Activated naive CD4-positive, alpha-beta T cell treated with anti-CD3 and anti-CD28 coated beads for 36 hours (primary cell): ENCODE measurements at places on chromosomes 5 and 9. TPM values are rescaled to one million over a fixed set of nuclear protein-coding genes. Genes with fewer than 3 reads are reported as not detected.

DNA sequence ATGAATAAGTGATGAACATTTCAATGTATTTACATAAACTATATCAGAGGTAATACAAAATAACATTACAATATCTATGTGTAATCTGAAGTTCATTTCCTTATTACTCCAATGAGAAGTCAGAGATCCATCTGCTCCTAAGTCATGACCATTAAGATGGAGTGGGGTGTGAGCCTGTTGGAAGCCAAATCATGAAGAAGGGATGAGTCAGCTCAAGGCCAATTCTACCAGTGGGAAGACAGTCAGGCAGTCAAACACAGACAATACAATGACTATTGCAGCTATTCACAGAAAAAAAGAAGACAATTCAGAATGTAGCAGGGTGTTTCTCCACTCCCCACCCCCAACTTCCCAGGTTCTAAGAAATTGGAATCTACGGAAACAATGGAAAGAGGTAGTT, 155.0 kb downstream of the NFIB start:
- no peak for DNase-seq

- DNase-seq, result no peak
These were observed 244.6 kb upstream of the ATP10B start for GRCh38 chr5:161096581-161096980.

DNA sequence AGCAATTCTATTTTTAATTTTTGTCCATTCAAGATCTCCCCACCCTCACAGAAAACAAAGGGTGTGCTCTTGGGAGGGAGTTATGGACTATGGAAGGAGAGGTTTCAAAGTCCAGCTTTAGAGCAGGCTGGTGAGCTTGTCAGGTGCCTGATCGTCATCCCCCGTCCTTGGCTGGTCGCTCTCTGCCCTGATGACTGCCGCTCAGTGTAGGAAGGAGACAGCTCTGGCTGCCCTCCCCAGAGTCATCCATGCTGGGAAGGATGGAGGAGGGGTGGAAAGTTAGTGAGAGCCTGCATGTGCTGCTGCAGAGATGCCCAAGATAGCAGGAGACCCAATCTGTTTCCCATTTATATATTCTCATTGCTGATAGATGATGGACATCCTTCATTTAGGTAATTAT, 96.6 kb downstream of the NLN start:
- no peak for DNase-seq

GRCh38 chr5:58775701-58776262, 192.9 kb downstream of the RAB3C start:
- DNase-seq, result no peak

DNA sequence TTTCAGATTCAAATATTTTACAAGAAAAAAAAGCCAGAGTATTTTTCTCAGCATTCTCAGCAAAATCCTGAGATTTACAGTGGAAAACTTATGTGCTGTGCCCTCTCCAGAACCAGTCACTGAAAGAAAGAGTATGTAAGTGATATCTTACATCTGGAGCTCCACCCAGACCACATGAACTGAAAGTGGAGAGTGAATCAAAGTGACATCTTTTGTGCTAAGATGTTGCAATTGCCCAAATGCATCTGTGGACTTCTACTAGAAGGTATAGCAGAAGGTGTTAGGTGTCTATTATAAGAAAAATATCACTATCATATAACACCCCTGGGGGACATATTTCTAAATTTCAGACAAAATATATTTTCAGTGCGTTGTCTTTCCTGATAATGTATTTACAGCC, 49.0 kb upstream of the RIC1 start:
- no peak for DNase-seq

DNA sequence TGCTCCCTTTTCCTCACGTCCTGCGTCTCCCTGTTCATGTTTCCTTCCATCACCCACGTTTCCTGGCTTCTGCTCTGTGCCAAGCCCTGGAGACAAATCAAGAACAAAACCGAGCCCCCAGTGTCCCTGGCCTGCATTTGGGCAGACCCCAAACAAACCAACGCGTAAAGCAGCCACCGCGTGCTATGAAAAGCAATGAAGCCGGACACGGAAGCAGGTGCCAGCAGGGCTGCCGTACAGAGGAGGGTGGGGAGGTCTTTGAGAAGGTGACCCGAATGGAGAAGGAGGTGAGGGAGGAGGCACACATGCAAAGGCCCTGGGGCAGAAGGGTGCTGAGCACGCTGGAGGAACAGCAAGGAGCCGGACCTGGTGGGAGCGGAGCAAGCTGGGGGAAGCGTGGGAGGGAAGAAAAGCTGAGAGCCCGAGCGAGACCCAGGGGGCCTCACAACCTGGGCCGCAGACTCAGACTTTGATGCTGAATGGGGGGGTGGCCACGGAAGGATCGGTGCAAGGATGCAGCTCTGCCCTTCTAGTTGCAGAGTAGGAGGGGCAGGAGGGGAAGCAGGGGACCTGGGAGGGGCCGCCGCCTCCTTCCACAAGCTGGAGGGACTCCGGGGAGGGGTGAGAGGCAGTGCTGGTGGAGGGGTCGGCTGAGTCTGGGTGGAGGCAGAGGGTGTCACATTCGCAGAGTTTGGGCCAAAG, 1.4 kb upstream of the QSOX2 start:
- DNase-seq, result no peak

- DNase-seq, result peak; percentile 60
These were observed 83.5 kb upstream of the MINAR2 start for GRCh38 chr5:129664336-129664937.

DNA sequence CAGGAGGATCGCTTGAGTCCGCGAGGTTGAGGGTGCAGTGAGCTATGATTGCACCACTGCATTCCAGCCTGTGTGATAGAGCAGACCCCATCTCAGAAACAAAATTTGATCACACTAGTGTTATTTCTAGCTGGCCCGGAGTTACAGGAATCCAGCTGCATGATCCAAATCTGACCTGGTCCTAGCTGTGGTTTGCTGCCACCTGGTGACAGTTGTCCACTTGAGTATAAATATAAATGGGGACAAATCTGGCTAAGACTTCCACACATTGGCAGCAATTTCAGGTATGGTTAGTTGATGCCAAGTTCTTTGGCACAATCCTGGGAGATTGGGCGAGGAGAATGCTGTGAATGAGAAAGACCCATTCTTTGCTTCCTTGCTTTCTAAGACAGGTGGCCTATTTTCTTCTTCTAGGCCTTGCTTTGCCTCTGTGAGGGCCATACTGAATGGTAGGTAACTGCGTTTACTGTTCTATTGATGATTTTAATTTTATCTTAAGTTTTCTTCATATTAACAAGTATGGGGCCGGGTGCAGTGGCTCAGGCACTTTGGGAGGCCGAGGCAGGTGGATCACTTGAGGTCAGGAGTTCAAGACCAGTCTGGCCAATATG, 35.4 kb downstream of the UBE2R2 start:
- DNase-seq, result peak; percentile 71

- DNase-seq, result no peak
These were observed 11.6 kb upstream of the CMBL start for GRCh38 chr5:10319202-10319851.

DNA sequence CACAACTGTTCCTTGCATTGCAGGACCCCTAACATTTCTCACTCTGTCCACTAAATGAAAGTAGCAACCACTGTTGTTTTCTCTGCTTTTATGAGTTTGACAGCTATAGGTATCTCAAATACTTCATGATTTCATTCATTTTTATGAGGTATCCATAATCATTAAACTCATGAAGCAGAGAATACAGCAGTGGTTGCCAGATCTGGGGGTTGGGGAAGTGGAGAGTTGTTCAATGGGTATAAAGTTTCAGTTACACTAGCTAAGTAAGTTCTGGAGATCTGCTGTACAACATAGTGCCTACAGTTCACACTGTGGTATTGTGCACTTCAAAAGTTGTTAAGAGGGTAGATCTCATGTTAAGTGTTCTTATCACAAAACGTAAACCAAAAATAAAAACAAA, 23.4 kb upstream of the CAMK4 start:
- DNase-seq, result no peak

DNA sequence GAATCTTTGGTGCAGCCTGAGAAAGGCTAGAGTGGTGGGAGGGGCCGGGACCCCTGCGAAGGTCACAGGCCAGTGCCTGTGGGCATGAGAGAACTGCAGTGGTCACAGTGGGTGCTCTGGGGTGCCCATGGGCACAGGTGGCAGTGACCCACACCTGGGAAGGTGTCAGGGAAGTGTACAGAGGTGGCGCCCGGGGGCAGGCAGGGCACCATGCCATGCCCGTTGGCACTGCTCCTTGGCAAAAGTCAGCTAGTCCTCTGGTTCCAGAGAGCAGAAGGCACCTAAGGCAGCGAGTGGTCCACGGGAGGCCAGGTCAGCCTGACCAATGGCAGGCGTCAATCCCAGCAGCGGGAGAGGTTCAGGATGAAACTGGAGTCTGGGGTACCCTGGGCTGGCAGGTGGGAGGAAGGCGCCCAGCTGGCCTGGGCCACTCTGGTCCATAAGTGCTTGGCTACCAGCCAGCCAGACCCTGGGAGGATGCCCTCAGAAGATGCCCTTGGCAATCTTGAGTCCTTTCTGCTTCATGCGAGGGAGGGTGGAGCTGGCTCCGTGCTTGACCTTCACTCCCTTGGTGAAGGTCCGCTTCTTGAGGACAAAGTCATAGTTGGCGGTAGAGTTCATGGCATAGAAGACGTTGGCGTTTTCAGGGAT, 22.8 kb downstream of the RALGDS start:
- DNase-seq, result no peak

- DNase-seq, result no peak
These were observed 192.4 kb downstream of the ARHGEF28 start for GRCh38 chr5:73818357-73818756.

DNA sequence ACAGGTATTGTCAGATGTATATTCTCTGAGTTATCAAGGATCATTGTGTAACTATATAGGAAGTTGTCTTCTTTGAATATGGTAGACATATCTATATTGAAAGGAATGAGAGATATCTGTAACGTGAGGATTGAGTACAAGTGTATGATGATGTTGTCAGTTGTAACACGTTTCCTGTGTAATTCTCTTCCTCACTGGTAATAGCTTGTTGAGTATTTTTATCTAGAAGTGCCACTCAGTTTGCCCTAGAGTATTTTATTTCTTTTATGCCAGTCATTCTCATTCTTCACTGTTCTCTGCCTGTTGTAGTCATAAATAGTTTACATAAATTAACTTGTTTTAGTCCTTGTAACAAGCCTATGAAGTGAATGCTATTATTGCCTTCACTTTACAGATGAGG, 172.1 kb downstream of the BAAT start:
- no peak for DNase-seq

DNA sequence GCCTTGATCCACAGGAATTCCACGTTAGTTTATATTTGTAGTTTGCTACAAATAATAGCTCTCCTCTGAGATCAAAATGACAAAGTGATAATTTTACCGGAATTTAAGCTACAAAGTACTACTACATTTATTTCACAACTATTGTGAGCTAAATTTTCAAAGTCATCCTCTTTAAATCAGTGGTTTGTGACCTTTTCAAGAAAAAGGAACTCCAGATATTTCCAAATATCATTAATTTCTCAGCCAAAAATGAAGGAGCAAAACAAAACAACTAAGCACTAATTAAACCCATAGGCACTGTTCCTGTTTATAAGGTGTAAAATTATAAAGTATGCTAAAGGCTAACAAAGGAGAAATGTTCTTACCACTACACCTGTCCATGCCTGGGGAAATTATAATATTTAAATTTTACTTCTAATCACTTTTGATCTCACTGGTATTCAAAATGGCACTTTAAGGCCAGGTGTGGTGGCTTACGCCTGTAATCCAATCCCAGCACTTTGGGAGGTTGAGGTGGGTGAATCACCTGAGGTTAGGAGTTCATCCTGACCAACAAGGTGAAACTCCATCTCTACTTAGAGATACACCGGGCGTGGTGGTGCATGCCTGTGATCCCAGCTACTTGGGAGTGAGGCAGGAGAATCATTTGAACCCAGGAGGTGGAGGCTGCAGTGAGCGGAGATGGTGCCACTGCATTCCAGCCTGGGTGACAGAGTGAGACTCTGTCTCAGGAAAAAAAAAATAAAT, 77.5 kb downstream of the CEMIP2 start:
- no peak for DNase-seq

- no peak for DNase-seq
These were observed 474.2 kb downstream of the EFNA5 start for GRCh38 chr5:107196500-107197059.

- DNase-seq, result no peak
These were observed 64.5 kb downstream of the EPB41L4B start for GRCh38 chr9:109256336-109256735.

GRCh38 chr5:77945874-77946273, 169.7 kb upstream of the TBCA start:
- no peak for DNase-seq

DNA sequence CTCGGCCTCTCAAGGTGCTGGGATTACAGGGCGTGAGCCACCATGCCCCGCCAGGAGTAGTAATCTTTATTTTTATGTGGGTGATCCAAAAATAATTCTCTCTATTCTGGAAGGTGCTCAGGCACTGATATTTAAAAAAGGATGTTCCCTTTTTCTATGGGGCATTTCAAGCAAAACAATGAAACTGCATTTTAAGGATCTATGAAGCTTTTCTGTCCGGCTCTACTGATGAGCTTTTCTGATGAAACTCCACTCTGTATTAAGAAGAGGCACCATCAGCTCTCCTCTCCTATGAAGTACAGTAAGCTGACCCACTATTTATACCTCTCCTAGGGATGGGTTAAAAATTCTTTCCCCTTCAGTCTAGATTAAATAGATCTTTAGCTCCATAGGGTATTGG, 7.4 kb downstream of the ADAM19 start:
- DNase-seq, result no peak

GRCh38 chr5:148991566-148991965, 71.3 kb downstream of the SH3TC2 start:
- DNase-seq, result no peak

DNA sequence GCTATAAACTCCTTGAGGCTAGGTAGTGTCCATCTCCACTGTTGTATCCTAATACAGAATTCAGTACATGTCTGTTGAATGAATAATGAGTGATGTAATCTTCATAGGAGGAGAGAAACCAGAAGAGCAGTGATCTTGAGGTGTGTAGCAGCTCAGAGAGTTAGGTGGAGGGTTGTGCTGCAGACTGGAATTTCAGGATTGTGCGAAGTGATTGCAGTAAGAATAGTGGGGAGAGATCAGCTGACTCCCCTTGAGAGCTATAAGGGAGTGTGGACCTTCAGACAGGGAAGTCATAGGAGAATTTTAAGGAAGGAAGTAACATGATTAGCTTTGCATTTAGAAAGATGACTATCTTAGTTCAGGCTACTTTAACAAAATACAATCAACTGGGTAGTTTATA, 4.4 kb downstream of the SNX24 start:
- no peak for DNase-seq

- DNase-seq, result no peak
These were observed 76.1 kb downstream of the HMHB1 start for GRCh38 chr5:143887903-143888665.

PTPN3 gene
- total RNA-seq, result 0.27 TPM

TMEM174 gene
- not detected for total RNA-seq

LAMC3 gene
- total RNA-seq, result 0.98 TPM

NFIB gene
- not detected for total RNA-seq

PCDHA1 gene
- total RNA-seq, result not detected

HAND1 gene
- total RNA-seq, result not detected

GRXCR2 gene
- not detected for total RNA-seq

DNAH5 gene
- total RNA-seq, result not detected

IL3 gene
- total RNA-seq, result not detected

SH2D3C gene
- total RNA-seq, result 27.3 TPM

HCN1 gene
- total RNA-seq, result not detected

MEGF10 gene
- total RNA-seq, result not detected

KIF4B gene
- total RNA-seq, result 0.10 TPM

SLC34A3 gene
- not detected for total RNA-seq

ZNF474 gene
- total RNA-seq, result not detected

RPP25L gene
- 25.7 TPM for total RNA-seq

PCDHB4 gene
- not detected for total RNA-seq

IL13 gene
- total RNA-seq, result 0.49 TPM
